ENCODE measurements at places on chromosomes 13 and 19. TPM values are rescaled to one million over a fixed set of nuclear protein-coding genes. Genes with fewer than 3 reads are reported as not detected.

DNA sequence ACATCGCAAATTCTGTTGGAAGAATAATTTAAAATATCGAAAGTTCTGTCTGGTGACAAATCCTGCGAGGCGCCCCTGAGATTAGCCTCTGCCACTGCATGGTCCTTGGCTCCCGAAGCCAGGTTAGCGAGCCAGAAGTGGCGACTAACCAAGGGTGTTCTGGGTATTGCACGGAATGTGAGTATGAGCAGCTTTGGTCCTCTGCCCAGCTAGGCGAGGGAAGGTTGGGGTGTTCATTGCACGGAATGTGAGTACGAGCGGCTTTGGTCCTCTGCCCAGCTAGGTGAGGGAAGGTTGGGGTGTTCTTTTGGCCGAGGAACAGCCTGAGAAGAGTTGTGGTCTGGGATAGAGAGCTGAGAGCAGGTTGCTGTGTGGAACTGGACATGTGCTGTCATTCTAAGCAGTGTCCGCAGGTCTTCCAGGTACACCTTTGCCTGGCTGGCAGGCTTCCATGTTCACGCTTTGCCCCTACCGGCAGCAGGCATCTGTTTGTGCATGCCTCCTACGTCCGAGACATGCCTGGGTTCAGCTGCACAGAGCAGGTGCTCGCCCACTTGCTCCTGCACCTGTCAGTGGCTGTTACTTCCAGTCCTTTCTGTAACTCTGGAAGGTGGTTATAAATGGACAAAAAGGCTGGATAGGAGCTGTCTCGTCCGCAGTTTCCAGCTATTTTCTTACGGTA lies 18.3 kb upstream of the TEX29 start:
- no peak for DNase-seq

GRCh38 chr13:49935171-49936074 lies 717 bp downstream of the SPRYD7 start:
- peak; percentile 71 for DNase-seq

DNA sequence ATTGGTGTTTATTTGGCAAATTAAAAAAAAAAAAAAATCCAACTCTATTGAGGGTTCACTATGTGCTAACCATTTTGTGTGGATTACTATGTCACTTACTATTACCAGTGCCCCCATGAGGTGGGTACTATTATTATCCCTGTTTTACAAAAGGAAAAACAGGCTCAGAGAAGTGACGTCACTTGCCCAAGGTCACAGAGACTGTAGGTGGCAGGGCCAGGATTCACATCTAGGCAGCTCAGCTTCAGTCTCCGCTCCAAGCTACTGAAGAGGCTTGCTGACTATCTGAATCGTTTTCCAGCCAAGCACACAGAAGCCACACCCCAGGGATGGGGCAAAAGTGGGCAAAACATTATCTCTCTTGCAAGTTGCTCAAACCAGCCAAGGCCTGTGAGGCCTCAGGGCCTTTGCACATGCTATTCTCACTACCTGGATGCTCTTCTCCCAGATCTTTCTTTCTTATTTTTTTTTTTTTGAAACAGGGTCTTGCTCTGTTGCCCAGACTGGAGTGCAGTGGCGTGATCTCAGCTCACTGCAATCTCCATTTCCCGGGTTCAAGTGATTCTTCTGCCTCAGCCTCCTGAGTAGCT lies 4.8 kb upstream of the ANGPTL8 start:
- DNase-seq: no peak

- no peak for DNase-seq
Observed at GRCh38 chr19:11425719-11426457, 6.8 kb upstream of the RGL3 start.

DNA sequence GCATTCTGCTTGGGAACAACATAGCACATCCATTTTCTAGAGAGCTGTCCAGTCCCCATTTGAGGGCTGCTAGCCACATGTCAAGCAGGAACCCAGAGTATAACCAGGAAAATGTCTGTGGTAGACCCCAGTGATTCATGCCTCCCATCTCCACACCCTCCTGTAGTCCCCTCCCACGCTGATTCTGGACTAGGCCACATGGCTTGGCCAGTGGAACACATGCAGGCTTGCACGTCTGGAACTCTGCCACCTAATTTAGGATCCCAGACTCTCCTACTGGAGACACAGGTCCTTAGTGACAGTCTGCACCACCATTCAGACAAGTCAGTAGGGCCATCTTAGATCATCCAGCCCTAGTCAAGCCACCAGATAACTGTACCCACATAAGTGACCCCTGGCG lies 149.8 kb downstream of the ZIC5 start:
- DNase-seq: no peak

- no peak for DNase-seq
Observed at GRCh38 chr13:91115776-91116175, 231.7 kb upstream of the MIR17HG start.

DNA sequence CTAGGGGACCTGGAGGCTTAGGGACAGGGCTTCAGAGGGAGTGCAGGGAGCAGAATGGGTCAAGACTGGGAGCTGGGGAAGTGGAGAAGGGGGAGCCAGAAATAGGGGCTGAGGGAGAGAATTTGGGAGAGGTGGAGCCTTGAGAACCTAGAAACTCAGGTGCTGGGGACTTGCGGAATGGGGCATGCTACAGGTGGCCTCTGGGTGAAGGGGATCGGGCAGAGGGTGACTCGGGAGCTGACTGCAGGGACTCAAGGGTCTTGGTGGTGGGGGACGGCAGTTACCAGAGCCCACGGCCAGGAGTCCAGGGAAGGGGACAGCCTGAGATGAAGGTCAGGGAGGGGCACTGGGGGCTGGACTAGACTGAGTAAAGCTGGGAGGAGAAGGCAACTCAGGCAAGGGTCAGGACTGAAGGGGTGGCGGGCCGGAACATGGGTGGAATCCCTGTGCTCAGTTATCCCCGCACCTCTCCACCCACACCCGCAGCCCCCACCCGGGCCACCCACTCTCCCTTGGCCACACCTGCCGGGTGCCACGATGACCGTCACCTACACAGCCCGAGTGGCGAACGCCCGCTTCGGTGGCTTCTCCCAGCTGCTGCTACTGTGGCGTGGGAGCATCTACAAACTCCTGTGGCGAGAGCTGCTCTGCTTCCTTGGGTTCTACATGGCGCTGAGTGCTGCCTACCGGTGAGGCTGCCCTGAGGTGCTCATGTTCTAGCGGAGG lies 628 bp downstream of the BEST2 start:
- no peak for DNase-seq

DNA sequence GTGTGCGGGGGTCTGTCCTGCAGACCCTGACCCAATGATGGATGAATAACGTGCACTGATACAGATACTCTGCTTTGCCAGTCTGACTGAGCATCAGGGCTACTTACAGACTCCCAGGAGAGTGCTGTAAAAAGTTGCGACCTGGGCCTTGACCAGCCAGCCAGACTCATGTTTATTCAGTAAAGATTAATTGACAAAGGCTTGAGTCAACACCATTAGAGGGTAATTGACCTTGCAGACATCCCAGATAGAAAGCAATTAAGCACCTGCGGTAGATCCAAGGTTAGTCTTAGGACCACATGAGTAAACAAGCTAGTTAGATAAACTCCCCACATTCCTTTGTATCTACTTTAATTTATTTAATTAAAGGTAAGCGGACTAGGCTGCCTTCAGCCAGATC lies 10.4 kb downstream of the NUDT19 start:
- no peak for DNase-seq

DNA sequence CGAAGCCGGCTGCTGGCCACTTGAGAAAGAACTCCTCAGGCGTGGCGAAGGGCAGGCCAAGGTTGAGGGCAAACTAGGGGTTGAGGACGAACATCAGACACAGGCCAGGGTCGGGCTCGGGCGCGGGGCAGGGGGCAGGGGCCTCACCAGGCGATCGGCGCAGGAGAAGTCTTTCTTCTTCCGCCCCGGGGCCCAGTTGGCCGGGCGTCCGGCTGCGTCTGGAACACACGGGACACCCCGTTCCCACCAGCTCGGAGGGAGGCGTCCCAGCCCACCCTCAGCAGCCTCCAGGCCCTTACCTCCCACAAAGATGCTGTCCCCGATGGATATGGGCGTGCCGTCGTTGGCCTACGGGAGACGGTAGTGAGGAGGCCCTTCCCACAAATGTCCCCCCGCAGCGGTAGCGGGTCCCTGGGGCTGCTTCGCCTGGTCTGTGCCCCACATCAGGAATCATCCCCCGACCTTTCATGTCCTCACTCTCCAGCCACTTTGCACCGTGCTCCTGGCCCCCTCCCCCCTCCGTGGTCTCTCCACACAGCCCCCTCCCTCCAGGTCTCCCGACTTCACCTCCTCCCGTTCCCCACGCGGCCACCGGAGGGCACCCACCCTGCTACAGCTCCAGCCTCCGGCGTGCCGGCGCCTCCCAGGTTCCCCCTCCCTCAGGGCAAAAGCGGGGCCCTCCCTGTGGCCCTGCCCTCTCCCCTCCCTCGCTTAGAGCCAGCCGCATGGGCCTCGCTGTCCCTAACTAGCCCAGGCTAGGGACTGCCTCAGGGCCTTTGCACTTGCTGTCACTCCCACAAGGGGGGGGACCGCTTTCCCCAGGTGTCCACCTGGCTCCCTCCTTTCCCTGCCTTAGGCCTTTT lies 4.8 kb downstream of the PNKP start:
- peak; percentile 69 for DNase-seq

DNA sequence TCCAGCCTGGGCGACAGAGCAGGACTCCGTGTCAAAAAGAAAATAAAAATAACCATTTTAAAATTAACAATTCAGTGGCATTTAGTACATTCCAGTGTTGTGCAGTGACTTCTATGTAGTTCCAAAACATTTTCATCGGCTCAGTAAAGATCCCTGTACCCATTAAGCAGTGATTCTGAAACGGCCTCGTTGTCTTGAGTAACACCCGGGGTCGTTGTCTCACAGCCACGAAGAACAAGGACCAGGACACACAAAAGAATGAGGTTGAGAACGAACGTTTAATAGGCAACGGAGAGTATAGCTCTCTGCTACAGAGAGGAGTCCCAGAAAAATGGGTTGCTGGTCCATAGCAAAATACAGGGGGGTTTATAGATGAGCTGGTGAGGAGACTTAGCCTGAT lies 2.4 kb upstream of the TMED1 start:
- no peak for DNase-seq

- DNase-seq: peak; percentile 60
Observed at GRCh38 chr13:35716186-35716585, 239.7 kb upstream of the MAB21L1 start.

GRCh38 chr13:82833923-82834322 lies 1048.4 kb downstream of the SLITRK1 start:
- DNase-seq: no peak

GRCh38 chr13:83065108-83065507 lies 817.2 kb downstream of the SLITRK1 start:
- peak; percentile 93 for DNase-seq

DNA sequence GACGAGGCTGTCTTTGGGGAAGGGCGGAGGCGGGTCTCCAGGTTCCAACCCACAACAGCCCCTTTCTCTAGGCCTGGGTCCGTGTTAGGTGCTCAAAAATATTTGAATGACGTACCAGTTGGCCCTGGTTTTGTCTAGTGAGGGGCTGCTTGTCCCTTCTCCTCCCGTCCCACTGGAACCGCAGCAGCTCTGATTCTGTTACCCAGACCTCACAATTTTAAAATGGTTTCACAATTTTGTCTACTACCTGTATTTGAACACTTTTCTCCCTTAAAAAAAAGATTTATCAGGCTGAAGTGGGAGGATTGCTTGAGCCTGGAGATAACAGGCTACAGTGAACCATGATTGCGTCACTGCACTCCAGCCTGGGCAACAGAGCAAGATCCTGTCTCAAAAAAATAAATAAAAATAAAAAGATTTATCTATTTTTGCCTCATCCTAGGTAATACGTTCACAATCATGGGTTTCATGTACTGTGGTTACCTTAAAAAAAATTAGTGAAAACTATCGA lies 1.3 kb upstream of the IRF2BP1 start:
- DNase-seq: no peak

DNA sequence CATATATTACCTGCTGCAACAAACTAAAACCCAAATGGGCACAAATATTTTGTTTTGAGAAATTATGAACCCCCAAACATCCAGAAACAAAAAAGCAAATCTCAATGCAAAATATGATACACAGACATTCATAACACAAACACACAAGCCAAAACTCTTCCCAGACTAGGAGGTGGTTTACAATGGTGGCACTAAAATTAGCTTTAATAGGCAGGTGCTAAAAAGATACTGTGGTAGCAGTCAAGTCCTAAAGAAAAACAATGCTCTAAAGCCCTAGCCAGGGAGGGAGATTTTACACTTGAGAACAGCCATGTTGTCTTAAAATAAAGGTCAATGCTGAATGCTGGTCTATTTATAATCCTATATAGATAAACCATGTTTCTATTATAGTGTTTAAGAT lies 65.0 kb downstream of the DOCK9 start:
- DNase-seq: no peak

GRCh38 chr19:53196777-53197396 lies 3.7 kb upstream of the ZNF665 start:
- peak; percentile 99 for DNase-seq

DNA sequence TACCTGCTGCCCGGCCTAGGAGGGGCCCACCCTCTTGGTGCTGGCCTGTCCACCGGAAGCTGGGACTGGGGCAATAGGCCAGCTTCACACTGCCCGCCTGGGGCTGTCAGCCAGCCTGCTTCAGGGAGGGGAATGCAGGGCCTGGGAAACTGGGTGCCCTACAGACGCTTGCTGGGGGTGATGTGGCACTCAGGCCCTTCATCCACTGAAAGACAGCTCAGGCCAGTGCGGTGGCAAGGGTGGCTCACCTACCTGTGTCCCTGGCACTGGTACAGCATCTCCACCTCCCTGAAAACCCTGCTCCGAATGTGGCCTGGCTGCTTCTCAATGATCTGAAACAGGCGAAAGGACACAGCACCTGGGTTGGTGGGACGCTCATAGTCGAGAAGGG lies 7.8 kb downstream of the MKNK2 start:
- DNase-seq: peak; percentile 77

DNA sequence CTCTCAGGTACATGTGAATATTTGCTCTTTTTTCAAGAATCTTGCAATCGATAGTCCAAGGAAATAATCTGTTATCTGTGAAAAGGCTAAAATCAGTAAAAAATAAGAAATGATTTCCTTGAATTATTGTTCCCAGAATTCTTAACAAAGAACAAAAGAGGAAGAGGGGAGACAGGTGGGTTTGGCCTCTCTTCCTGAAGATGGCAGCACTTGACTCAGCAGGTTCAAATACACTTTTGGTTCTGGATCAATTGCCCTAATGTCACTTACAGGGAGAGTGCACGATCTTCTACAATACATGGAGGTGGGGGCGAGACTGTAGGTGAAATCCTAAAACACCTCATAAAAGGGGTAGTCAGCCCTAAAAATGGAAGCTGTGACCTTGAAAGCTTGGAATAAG lies 358.7 kb downstream of the IRS2 start:
- no peak for DNase-seq

DNA sequence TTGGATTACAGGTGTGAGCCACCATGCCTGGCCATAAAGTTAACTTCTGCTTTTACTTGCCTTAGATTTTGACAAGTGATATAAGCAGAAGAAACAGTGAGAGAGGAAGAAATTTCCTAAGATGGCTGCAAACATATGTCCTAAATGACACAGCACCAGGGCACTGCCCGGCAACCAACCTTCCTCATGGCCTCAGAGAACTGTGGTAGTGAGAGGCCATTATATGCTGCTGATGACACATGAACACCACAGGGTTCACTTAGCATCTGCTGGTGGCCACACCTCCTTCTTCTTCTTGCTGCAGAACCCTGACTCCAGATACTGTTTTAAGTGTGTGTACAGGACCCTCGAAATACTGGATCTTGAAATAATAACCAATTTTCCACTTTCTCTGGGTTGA lies 88.2 kb downstream of the KCTD12 start:
- no peak for DNase-seq

ZNF845 gene
- 8.9 TPM for total RNA-seq

IGFL1 gene
- total RNA-seq: not detected

ZAR1L gene
- not detected for total RNA-seq

ERICH4 gene
- total RNA-seq: not detected

PNMA8B gene
- 1.9 TPM for total RNA-seq

CCNA1 gene
- 0.33 TPM for total RNA-seq

PLK5 gene
- not detected for total RNA-seq

ZNF844 gene
- total RNA-seq: 12.5 TPM

CD33 gene
- total RNA-seq: 6.1 TPM
